Hematopoietic multipotent progenitor cell treated with erythropoietin and hydrocortisone succinate and interleukin-3 and kit ligand, for 17 days (in vitro differentiated cells): ENCODE measurements at places on chromosomes 16 and 17.
A peak's percentile ranks its signal among the peaks of the same experiment; 100 is the strongest.

GRCh38 chr17:4593021-4593421 is 8.7 kb downstream of the SMTNL2 start:
- DNase-seq: no peak

GRCh38 chr16:48194828-48195556 is 39.2 kb upstream of the ABCC12 start:
- DNase-seq: no peak

- no peak for DNase-seq
Measured at GRCh38 chr16:15919331-15919730, 30.1 kb upstream of the ABCC1 start.

DNA sequence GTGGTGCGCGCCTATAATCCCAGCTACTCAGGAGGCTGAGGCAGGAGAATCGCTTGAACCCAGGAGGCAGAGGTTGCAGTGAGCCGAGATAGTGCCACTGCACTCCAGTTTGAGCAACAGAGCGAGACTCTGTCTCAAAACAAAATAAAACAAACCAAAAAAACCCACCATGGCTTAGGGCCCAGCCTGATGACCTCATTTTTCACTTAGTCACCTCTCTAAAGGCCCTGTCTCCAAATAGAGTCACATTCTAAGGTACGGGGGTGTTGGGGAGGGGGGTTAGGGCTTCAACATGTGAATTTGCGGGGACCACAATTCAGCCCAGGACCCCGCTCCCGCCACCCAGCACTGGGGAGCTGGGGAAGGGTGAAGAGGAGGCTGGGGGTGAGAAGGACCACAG is 1.4 kb upstream of the STH start:
- DNase-seq: no peak

DNA sequence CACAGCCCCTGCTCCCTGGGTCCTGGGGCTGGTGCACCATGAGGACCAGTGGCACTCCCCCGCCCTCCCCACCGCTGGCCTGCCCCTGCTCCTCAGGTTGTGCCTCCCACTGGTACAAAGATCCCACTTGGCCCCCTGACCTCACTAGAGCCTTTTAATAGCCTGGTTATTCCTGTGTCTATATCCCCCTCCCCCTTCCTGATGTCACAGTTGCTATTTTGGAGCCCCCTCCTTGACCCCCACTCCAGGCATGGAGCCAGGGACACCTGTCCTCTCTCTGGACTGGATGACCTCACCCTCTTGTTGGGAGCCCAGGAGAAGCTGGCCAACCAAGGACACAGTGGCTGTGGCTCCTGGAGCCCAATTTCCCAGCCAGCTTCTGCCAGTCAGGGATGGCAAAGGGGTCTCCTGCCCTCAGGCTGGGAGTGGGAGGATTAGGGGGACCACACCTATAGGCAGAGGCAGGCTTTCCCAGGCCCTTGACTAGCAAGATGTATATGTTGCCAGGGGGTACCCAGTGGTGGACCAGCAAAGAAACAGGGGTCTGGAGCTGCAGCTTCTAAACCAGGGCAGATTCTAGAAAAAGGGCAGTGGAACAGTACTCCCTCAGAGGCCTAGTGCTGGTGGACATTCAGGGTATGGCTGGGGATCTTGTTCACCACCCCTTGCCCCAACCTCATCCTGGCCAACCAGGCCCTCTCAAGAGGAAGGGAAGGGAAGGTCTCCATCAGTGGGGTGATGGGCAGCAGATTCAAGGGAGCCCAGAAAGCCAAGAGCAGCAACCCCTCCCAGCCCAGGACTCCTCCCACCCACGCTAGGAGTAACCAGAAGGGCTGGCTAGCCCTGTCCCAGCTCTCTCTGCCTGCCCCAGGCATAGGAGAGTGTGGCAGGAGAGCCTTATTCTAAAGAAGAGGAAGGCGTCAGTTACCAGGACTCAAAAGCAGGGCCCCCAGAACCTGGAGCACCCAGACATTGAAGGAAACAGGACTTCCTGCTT is 10.9 kb downstream of the HDAC5 start:
- DNase-seq: no peak

GRCh38 chr16:60882816-60883215 is 1153.4 kb downstream of the CDH8 start:
- DNase-seq: no peak

- DNase-seq: no peak
Measured at GRCh38 chr16:53827741-53828140, 123.8 kb downstream of the FTO start.

DNA sequence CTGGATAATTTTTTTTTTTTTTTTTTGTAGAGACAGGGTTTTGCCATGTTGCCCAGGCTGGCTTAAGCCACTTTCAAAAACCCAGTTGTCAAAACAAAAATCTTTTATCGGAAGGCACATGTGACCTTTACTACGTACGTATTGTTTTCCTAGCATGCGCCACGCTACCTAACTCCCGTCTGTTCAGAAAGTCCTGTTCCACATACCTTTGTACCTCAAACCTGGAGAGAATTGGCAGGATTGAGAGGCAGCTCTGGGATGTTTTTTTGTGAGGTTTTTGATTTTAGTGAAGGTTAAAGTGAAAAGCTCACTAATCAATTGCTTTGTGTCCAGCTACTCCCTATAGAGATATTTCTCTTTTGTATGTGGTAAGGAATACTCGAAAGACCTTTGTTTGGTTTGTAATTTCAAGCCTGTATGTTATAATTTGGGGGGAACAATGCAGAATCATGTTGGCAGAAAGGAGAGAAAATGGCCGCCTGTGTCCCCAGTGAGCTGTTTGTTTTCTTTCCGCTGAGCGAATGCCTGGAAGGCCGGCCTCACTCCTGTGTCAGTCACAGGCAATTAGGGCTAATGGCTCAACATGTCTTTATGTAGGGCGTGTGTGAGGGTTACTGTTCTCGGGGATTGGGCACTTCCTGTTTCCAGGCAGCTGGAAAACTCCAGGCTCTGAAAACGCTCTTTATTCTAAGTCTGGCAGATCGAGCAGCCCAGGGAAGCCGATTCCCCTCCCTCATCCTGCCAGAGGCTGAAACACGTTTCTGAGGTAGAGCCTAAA is 60.8 kb upstream of the CLEC18A start:
- DNase-seq: no peak

GRCh38 chr17:81930142-81931125 is 2.9 kb upstream of the MAFG start:
- no peak for DNase-seq

DNA sequence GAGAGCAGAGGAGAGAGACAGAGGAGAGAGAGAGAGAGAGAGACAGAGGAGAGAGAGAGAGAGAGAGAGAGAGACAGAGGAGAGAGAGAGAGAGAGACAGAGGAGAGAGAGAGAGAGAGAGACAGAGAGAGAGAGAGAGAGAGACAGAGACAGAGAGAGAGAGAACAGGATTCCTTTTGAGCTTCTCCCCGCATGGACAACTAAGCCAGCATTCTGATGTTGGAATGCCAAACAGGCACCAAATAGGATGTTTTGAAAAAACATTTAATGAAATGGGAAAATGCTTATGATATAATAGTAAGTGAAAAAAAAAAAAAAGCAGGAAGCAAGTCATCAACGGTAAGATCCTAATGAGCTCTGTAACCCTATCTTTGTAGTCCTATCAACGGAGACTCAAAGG is 60.7 kb downstream of the ARSG start:
- no peak for DNase-seq

DNA sequence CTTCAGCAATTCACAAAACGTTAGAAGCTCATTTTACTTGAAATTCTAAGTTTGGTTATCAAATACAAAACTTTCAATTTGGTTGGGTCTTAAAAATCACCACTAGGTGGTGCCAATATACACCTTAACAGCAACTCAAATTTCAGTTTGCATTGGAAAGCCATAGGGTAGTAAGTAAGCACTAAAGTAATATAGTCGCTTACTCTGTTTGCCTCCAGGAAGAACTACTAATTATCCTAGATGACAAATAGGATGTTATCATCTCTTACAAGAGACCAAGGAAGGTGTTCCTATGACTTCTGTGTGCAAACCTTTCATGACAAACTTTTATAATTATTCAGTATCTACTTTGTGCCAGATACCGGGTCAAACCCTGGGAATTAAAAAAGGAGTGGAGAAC is 93.3 kb downstream of the MYO1D start:
- DNase-seq: peak; percentile 81

DNA sequence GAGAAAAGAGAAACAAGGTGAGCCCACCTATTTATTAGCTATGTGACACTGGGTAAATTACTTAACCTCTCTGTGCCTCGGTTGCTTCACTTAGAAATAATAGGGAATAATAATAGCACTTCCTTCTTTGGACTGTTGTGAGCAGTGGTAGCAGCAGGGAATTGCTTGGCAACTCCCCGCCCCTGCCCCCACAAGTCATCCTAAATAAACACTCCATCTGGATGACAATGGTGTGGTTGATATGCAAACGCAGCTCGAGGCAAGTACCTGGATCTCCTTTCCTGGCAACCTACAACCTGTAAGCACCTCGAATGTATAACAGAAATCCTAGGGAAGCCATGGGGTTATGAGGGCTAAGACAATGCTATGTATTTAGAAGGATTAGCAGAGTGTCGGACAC is 9.1 kb downstream of the TEKT3 start:
- no peak for DNase-seq

DNA sequence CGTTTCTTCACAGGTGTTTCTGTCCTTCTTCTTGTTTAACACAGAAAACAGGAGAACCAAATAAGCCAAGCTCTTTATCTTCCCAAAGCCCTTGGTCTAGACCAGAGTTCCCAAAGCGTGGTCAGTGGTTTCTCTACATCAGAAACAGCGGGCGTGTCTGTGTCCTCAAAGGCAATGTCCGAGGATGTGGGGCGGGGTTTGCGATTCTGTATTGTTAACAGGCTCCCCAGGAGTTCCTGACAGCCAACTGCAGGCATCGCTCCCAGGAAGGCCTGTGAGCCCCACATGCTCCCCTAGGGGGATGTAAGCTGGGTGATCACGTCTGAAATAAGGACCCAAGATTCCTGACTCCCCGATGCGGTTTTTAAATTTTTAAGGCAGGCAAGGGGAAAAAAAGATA is 28.4 kb upstream of the SLC25A19 start:
- no peak for DNase-seq

DNA sequence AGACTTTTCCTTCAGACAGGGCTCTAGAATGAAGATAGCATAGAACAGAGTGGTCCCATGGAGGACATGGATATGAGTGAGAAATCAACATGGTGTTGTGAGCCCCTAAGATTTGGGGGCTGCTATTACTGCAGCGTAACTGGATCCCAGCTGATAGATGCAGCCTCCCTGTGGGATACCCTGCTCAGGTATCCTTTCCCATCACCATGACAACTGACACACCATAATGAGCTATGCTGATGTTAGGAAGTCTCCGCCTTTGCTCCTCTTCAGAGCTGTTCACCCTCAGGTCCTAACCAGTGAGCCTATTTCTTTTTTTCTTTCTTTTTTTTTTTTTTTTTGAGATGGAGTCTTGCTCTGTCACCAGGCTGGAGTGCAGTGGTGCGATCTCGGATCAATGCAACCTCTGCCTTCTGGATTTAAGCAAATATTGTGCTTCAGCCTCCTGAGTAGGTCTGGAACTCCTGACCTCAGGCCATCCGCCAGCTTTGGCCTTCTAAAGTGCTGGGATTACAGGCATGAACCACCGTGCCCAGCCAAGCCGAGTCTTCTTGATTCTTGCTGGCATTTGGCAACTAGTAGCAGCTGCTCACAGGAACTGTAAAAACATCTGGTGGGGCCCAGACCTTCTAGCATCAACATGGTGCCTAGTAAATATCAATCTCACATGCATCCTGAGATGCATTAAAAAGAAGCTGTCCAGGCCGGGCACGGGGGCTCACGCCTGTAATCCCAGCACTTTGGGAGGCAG is 17.1 kb downstream of the STX4 start:
- no peak for DNase-seq

GRCh38 chr16:51952500-51952899 is 594.4 kb downstream of the TOX3 start:
- no peak for DNase-seq

DNA sequence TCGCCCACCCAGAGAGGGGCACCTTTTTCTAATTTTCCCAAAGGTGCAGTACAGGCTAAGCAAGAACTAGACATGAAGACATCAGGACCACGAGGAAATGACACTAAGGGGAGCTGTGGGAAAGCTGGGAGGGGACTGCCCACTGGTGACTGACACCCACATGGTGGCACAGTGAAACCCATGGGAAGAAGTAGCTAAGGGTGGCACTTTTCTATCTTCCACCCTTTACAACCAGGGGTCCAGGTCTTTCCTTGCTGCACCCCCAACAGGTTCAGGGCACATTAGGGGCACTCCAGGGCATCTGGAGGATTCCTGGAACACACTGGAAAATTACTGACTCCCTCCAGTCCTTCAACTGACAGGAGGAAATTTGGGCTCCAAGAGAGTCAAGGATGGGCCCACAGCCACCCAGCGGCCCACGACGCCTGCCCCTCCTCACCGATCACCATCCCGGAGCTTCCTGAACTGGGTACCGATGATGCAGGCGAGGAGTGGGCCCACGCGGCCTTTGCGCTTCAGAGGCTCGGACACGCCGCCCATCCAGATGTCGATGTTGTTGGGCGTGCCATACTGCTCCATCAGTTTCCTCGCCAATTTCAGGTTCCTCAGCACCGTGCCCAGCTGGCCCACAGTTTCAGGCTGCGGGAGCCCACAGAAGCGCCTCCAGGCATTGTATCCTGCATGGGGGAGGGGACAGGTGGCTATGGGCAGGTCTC is 9.4 kb downstream of the MPO start:
- DNase-seq: no peak

- no peak for DNase-seq
Measured at GRCh38 chr16:25841761-25842160, 150.0 kb downstream of the HS3ST4 start.

GRCh38 chr16:7861891-7862582 is 529.4 kb downstream of the RBFOX1 start:
- no peak for DNase-seq

DNA sequence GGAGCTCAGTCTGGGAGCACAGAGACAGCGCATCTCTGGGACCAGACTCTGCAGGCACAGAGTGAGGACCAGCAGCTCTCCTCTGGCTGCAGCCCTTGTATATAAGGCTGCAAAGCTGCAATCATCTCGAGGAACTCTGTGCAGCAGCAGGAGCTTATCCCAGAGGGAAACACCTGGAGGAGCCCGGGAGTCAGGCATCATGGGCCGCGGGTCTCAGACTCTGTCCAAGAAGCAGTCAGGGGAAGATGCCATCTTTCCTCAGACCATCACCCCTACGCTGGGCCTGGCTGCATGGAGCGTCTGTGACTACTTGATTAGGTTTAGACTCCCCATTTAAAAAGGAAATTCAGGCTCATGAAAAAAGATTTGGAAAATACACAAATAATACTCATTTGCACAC is 122.0 kb downstream of the IRF8 start:
- DNase-seq: no peak
